ENCODE measurements at places on chromosomes 3 and 15.

DNA sequence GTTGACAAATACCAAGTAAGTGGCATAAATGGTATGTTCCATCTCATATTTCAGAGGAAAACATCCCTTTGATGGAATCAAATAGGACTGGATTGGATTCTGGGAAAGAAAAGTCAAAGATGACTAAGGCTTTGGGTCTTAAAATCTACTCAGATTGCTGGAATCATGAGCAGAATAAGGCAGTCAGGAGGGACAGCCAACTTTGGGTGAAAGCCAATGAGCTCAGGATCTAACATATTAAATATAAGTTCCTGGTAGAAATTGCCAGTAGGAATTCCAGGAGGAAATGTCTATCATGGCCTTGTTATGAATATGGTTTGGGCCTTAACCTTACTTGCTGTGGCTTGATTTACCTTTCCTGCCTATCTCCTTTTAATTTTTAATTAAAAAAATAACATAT, 55.3 kb downstream of the ISL2 start:
- DNase-seq: no peak

DNA sequence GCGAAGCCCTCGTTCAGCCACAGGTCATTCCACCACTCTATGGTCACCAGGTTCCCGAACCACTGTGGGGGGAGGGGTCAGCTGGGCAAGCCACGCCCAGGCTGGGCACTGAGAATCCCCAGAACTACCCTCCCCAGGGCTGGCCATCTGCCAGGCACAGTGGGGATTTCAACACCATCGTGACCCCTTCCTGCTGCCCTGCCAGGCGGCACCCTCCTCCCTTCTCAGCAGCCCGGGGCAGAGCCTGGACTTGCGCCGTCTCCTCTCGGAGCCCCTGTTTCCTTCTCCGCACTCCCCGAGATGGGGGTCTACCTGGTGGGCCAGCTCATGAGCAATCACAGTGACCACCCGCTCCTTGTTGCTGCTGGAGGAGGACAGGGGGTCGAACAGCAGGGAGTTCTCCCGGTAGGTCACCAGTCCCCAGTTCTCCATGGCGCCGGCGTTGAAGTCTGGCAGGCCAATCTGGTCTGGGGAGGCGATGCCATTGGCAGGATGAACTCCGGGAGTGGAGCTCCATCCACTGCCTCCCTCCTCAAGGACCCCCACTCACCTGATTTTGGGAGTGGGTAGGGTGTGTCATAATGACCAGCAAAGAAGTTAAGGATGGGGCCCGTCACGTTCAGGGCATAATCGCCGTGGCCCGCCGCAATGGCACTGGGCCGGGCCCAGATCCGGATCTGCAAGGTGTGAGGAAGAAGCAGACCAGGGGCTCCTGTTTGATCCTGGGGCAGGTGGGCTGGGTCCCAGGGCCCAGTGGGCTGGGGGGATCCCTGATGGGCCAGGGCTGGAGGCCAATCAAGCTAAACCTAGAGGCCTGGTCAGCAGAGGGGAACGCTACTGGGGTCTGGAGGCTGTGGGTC, 10.5 kb downstream of the ANPEP start:
- DNase-seq: no peak

GRCh38 chr15:69782809-69783208, 314.9 kb downstream of the TLE3 start:
- DNase-seq: no peak

DNA sequence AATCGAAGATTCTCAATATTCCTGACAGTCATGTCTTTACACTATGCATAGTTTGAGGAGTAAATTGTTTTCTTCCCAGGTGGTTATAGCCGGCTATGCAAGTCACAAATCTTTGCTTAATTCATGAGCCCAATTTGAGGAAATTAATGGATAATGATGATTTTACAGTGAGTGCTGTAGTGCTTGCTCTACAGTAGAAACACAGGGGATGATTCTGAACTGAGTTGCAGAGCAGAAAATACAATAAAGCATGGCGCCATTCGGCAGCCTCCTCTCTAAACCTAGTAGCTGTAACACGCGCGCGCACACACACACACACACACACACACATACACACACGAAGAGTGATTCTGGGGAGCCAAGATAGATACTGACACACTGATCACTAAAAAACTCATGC, 181.7 kb upstream of the DPH6 start:
- DNase-seq: no peak

All from gastrocnemius medialis (tissue), 4 donors.